ENCODE measurements at places on chromosomes 11 and 22. TPM values are rescaled to one million over a fixed set of nuclear protein-coding genes. Genes with fewer than 3 reads are reported as not detected.

Gene PGGHG
- polyA plus RNA-seq, result 2.1 TPM

DNA sequence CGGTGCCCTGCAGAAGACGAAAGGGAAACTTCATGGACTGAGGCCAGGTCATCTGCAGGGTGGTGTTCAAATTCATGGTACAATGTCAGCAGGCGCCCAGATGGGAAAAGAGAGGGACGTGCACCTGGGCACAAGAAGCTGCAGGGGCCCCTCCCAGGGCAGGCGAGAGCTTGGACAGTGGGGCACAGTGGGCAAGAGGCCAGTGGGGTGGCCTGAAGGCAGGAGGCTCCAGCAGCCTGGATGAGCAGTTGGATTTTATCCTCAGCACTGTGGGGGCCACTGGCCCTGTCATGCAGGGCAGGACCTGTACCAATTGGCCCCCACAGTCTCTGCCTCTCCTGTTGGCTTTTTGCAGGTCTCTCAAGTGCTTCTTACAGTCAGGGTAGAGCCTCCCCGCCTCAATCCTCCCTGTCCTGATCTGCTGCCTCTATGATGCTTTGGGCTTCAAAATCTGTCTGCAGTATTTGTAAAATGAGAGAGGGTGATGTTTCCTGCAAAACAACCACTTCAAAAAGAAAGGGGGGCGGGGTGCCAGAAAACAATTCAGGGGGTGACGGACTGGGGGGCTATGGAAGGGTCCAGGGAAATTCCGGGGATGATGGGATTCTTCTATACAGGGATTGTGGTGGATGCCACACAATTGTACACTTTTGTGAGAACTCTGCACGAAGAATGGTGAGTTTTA, 1.7 kb upstream of the BID start:
- peaks cover 2% of the 10 kb centered on the region for H3K36me3 ChIP-seq
- H3K27ac ChIP-seq, result peak overlapping the region; percentile 92
- no peak for DNase-seq
- peaks cover 86% of the 10 kb centered on the region for H3K4me1 ChIP-seq

DNA sequence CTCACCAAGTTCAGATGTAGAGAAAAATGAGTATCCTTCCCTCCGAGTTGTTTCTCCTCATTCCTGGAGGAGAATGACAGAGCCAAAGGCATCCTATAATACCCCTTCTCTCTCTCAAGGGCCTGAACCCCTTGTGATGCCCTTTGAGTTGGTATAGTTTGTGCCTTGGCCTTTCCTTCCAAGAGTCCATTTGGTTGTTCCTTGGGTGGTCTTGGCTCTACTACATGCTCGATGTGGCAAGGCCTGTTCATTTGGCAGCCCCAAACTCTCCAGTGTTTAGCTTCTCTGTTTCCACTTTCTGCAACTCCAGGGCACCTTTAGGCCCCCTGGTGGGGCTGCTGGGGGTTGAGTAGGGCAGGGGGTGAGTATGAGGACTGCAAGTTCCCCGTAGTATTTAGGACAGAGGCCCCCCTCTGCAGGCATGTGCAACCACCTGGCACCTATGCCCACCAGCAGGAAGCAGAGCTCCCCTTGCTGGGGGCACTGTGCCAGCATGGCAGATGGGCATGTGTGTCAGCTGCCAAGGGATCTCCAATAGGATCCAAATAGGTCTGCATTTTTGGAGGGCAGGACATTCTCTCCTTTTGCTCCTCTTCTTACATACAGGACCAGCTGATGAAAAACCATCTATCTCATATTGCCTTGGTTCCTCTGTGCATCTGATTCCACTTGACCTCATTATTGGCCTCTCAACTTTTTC, 217.2 kb upstream of the CADM1 start:
- no peaks in the 10 kb centered on the region for H3K27me3 ChIP-seq
- H3K27ac ChIP-seq, result no peak overlapping the region
- H3K36me3 ChIP-seq, result no peaks in the 10 kb centered on the region
- no peak overlapping the region for H3K4me3 ChIP-seq
- peaks cover 21% of the 10 kb centered on the region for H3K4me1 ChIP-seq

Gene CDON
- not detected for polyA plus RNA-seq

DNA sequence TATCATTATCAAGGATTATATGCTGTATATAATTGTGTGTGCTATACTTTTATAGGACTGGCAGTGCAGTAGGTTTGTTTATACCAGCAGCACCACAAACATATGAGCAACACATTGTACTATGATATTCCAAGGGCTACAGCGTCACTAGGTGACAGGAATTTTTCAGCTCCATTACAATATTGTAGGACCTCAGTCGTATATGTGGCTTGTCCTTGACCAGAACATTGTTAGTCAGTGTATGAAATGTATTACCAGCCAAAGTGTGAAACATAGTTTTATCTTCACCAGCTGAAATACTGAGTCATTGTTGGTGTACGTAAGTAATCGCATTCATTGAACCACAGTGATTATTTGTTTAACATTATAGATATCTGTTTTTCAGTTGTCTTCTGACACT, 20.4 kb downstream of the JHY start:
- H3K4me3 ChIP-seq, result no peak overlapping the region
- no peak for DNase-seq
- no peaks in the 10 kb centered on the region for H3K27me3 ChIP-seq
- no peaks in the 10 kb centered on the region for H3K36me3 ChIP-seq

DNA sequence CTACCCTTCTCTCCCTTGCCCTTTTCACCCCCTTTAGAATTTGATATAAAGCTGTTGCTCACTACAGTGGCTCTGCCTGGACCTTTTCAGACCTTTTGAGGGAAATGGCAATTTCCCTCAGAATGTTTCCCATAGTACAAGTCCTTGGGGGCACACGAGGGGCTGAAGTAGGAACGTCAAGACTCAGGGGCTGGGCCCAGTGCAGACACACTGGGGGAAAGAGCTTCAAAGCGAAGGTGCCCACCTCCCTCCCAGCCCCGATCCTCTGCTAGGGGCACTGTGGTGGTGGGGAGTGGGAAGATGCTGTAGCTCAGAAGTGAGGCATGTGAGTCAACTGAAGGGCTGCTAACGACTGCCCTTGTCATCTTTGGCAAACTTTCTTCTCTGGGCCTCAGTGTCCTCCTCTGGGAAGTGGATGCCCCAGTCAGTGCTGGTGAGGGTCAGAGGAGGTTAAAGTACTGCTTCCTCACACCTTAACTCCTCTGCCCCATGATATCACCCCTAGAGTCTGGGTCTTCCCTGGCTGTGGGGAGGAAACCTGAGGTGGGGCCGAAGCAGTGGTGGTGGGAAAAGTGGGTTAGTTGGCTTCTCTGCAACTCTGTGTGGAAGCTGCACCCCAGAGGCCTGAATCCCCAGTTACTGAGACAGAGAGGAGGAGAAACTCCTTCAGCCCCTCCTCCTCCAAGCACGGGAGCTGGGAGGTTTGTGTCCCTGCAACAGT, 425.3 kb upstream of the B3GAT1 start:
- H3K4me3 ChIP-seq, result no peak overlapping the region
- no peaks in the 10 kb centered on the region for H3K4me1 ChIP-seq
- H3K36me3 ChIP-seq, result no peaks in the 10 kb centered on the region
- H3K27me3 ChIP-seq, result no peaks in the 10 kb centered on the region
- no peak for DNase-seq
- no peak overlapping the region for H3K27ac ChIP-seq

GRCh38 chr11:83124636-83125424, 32.1 kb upstream of the PCF11 start:
- DNase-seq, result no peak
- H3K4me1 ChIP-seq, result peaks cover 9% of the 10 kb centered on the region
- no peak overlapping the region for H3K4me3 ChIP-seq
- no peak overlapping the region for H3K27ac ChIP-seq
- no peaks in the 10 kb centered on the region for H3K27me3 ChIP-seq
- H3K36me3 ChIP-seq, result no peaks in the 10 kb centered on the region

DNA sequence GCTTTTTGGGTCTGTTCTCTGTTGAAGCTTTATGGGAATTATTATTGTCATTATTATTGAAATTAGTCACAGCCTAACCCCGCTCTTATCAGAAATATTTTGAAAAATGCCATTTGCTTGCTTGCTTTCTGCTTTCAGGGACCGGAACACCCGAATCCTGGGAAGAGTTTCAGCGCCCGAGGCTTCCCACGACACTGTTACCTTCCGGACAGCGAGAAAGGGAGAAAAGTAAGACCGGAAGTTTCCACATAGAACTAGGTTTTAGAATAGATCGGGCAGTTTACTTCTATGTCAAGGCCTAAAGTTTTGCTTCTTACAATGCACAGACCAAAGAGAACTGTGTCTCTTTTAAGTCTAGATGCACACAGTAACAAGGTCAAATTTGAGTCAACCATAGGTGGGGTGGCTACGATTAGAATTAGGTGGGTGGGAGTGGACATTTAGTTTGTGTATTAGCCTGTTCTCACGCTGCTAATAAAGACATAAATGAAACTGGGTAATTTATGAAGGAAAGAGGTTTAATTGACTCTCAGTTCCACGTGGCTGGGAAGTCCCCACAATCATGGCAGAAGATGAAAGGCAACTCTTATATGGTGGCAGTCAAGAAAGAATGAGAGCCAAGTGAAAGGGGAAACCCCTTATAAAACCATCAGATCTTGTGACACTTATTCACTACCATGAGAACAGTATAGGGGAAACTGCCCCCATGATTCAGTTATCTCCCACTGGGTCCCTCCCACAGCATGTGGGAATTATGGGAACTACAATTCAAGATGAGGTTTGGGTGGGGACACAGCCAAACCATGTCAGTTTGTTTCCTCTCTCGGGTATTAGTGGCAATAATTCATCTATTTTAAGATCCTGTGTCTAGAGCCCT, 12.9 kb downstream of the MPEG1 start:
- H3K27me3 ChIP-seq, result no peaks in the 10 kb centered on the region
- DNase-seq, result peak; percentile 86
- peaks cover 55% of the 10 kb centered on the region for H3K36me3 ChIP-seq
- H3K4me1 ChIP-seq, result peaks cover 59% of the 10 kb centered on the region
- H3K27ac ChIP-seq, result peak overlapping the region; percentile 45
- no peak overlapping the region for H3K4me3 ChIP-seq

Gene CNTF
- not detected for polyA plus RNA-seq

Gene INS
- polyA plus RNA-seq, result not detected

DNA sequence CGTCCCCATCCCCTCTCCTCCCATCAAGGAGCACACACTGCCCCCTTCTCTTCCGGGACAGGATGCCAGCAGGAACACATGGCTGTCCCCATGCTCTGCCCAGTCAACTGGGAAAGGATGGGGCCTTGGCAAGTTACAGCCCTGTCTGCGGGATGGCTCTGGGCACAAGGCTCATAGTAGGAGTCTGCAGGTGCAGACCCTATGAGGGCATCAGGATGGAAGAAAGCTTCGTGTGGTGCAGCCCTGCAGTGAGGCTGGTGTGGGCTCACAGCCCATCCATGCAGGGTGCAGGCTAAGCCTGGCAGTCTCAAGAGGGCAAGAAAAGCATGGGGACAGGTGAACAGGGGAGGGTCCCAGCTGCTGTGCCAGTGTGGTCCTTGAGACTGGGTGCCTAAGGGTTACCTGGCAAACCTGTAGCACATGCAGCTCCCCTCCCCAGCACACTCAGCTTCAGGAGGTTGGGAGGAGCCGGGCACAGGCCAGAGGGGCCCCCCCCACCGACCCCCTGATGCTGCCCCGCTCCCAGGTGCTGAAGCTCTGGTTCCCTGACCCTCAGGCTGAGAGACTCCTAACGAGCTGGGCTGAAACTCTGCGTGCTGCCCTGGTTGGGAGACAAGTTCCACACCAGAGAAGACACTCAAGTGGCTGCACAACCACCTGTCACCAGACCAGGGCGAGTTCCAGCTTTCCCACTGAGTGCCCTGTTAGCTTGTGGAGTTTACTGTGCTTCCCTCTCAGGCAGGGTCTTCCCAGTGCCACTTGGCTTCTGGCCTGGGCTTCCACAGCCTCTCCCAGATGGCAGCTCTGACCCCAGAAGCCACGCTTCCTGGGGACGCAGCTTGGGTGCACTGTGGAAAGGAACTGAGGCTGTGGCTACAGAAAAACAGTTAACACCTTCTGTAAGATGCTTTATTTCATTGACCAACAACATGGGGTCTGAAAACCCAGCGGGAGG, 3.3 kb upstream of the SCARF2 start:
- peaks cover 13% of the 10 kb centered on the region for H3K4me1 ChIP-seq
- no peak overlapping the region for H3K4me3 ChIP-seq
- H3K27me3 ChIP-seq, result peaks cover 20% of the 10 kb centered on the region
- H3K36me3 ChIP-seq, result peaks cover 51% of the 10 kb centered on the region

DNA sequence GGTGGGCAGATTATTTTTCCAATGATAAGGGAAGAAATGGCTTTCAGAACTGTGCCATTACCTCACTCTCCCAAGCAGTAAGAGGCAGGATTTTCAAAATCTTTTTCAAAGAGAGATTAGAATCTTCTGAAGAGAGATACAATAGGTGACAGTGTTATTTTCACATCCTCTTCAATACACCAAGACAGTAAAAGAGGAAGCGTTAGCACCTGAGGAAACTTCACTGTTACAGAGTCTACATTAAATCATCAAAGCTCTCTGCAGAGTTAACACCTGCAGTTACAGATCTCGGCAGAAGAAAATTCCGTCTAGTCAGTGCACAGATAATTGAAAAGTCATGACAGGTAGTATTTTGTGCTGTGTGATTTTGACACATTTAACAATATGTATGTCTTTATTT, 144.9 kb downstream of the PGR start:
- H3K27me3 ChIP-seq, result no peaks in the 10 kb centered on the region
- H3K27ac ChIP-seq, result no peak overlapping the region
- H3K36me3 ChIP-seq, result no peaks in the 10 kb centered on the region
- no peak overlapping the region for H3K4me3 ChIP-seq

- no peak overlapping the region for H3K4me3 ChIP-seq
- H3K36me3 ChIP-seq, result no peaks in the 10 kb centered on the region
- no peaks in the 10 kb centered on the region for H3K27me3 ChIP-seq
- H3K27ac ChIP-seq, result no peak overlapping the region
- DNase-seq, result no peak
These were observed 30.9 kb downstream of the INSC start for GRCh38 chr11:15145615-15146014.

DNA sequence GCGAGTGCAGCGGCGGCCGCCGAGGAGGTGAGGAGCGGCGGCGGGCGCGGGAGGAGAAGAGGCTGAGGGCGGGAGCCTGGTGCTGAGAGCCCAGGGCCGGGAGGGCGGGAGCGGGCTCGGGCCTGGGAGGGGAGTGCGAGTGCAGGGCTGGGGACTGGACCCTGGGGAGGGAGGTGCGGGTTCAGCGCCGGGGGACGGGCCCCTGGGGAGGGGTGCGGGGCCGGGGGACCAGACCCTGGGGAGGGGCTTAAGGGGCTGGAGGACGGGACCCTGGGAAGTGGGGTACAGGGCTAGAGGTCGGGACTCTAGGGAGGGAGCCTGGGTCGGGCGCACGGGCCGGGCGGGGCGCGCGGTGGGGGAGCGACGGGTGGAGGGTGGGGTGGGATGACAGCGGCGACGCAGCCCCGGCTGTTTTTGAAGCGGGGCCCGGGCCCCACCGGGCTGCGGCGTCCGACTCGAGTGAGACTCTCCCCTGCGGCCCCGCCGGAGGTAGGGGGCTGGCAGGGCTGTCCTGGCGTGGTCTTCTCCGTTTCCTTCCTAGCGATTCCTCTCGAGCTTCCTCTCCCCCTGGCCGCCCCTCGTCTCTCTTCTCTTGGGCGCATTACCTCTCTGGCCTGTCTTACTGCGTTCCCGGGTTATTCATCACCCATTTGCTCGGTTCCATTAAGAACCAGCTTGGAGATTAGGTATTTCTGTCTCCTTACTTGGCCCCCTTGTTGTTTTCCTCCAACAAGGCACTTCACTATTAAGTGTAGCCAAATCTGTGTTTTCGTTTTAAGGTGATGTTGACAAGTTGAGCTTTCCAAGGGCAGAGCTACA, 754 bp downstream of the NUP50 start:
- H3K4me3 ChIP-seq, result peak overlapping the region; percentile 74
- H3K27me3 ChIP-seq, result no peaks in the 10 kb centered on the region
- H3K27ac ChIP-seq, result peak overlapping the region; percentile 96
- no peak for DNase-seq
